ENCODE measurements at places on chromosomes 2 and 18.

GRCh38 chr2:15446961-15447360 is 114.2 kb downstream of the NBAS start:
- no peak for DNase-seq

DNA sequence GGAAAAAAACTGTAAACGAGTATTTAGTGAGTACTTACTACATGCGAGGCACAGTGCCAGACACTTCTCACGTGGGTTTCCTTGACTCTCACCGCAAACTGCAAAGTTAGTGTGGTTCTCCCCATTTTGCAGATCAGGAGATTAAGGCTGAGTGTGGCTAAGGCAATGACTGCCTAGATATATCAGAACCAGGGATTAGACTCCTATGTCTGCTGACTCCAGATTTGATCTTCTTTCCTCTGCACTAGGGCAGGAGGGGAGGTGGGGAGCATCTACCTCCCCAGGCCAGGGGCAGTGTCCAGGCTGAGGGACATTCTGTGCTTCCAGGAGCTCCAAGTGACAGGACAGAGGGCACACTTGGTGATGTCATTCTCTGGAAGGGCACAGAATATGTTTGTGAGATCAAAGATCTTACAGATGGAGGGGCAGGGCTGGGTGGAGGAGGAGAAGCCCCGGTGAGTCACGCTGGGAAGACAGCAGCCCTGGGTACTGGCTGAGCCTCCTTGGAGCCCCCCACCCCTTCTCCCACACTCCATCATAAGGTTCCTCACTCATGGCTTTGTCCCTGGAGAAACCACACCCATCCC is 92.4 kb downstream of the RHOB start:
- no peak for DNase-seq

GRCh38 chr18:55783921-55784320 is 195.9 kb upstream of the TCF4 start:
- no peak for DNase-seq

DNA sequence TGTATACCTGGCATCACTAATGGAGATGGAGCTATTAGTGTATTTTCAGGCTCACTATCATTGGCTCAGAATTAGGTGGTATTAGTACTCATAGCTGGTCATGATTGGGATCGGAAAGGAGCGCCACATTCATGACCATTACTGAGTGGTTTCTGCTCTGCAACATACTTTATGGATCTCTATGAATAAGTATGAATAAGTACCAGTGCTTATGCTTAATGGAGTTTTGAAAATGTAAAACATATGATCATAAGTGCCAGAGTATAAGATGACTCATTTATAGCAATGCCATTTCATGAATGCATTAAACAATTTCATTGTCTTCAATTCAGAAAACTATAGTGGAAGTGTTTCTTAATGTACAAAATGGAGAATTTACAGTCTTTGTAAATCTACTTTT is 156.7 kb downstream of the GALNT3 start:
- DNase-seq, result no peak

DNA sequence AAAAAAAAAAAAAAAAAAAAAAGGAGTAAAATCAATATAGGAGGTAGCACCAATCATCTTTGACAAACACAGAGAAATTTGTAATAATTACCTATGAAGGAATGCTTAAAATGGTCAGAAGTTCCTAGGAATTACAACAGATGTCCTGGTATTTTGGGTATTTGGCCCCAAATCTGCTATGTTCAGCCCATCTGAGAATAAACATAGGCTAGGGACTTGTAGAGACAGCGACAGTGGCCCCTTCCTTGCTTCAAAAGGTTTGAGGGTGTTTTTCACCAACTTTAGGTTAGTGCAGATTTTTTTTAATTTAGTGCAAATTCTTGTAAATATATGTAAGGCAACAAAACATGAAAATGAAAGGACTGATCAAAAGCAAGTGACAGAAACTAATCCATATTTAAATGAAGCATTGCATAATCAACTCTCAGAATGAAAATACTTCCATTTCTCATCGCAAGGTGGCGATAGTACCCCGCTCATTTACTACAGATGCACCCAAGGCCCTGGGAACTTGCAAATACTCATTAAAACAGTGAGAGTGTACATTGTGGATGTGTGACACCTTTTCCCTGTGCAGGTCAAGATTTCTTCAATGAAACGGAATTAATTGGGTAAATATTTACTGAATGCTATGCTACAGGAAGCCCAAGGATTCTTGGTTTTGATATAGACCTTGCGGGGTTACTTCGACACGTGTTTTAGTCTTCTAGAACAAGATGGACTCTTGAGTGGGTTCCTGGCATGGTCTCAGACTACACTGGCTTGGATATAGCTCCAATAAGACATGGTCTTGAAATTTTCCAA is 44.6 kb downstream of the FAM124B start:
- peak; percentile 57 for DNase-seq

GRCh38 chr2:108118996-108119395 is 120.8 kb upstream of the SULT1C3 start:
- no peak for DNase-seq

- DNase-seq, result no peak
Measured at GRCh38 chr2:104040771-104041170, 813.1 kb upstream of the POU3F3 start.

- no peak for DNase-seq
Measured at GRCh38 chr18:59623456-59624368, 73.5 kb downstream of the CCBE1 start.

DNA sequence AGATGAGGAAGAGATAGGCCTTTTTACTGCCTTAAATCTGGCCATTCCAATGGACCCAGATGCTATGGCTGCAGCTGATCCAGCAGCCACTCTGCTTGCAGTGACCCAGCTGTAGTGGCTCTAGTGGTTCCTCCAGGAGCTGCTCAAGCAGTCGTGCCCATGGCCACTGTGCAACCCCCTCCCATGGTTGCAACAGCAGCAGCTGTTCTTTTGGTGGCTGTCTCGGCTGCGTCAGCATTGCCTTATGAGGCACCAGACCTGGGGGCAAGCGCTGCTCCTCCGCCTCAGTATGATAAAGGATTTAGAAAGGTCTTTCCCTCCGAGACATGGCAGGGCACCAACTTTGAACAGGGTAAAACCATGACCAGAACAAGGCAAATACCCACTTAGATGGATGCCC is 384.9 kb upstream of the DCC start:
- DNase-seq, result no peak

- DNase-seq, result no peak
Measured at GRCh38 chr18:64972545-64972944, 778.3 kb upstream of the CDH7 start.

- DNase-seq, result no peak
Measured at GRCh38 chr18:62335494-62335893, 10.4 kb downstream of the TNFRSF11A start.

- no peak for DNase-seq
Measured at GRCh38 chr18:36372903-36373311, 75.4 kb downstream of the FHOD3 start.

Measured in ACHN (cell line).